H9 (cell line): ENCODE measurements at places on chromosomes 12 and 14.

- no peaks in the 10 kb centered on the region for H3K36me3 ChIP-seq
- no peak overlapping the region for H3K27ac ChIP-seq
- DNase-seq = no peak
- no peak overlapping the region for H3K4me3 ChIP-seq
Measured at GRCh38 chr12:93813972-93814821, 137.0 kb downstream of the CRADD start.

- H3K27me3 ChIP-seq = no peaks in the 10 kb centered on the region
- H3K4me1 ChIP-seq = no peaks in the 10 kb centered on the region; the same call in 1 of the 2 replicates
- H3K4me3 ChIP-seq = peak overlapping the region; percentile 65
Measured at GRCh38 chr14:103104654-103105452, 10.3 kb downstream of the EXOC3L4 start.

- no peak overlapping the region for H3K4me3 ChIP-seq
- H3K27ac ChIP-seq = no peak overlapping the region
- no peak for DNase-seq
- H3K27me3 ChIP-seq = no peaks in the 10 kb centered on the region
Measured at GRCh38 chr12:121238086-121238485, 28.2 kb downstream of the P2RX4 start.

DNA sequence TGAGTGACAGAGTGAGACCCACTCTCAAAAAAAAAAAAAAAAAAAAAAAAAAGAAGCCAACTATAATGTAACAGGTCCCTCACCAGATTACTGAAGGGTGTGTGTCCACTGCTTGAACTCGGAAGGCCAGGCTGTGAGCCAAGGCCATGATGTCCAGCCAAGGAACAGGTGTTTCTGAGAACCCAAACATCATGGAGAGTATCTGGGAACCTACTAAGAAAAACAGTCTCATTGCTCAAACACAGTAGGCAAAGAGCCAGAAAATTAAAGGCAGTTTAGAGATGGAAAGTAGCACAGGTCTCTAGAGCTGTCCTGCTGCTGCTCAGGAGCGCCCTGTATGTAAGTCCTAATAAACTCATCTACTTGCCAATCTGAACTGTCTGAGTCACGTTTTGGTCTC lies 12.5 kb upstream of the MAP4K5 start:
- H3K4me1 ChIP-seq = no peaks in the 10 kb centered on the region
- H3K27ac ChIP-seq = no peak overlapping the region
- H3K4me3 ChIP-seq = no peak overlapping the region
- DNase-seq = no peak

DNA sequence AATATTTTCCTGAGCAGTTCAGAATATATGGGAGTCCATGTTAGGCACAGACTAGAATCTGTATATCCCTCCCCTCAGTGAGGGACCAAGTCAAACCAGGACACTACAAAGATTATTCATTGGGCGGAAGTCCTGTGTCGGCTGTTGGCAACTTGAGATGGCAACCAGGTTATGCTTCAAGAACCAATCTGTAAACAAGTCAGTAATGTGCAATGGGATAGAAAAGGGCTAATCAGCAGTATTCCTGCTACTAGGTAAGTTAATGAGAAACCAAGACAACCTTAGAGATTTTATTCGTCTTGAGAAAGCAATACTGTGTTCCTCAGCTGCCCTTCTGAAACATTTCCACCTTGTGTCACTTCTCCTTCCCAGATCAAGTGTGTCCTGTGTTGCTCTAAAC lies 26.4 kb downstream of the ARG2 start:
- H3K27ac ChIP-seq = no peak overlapping the region
- no peak overlapping the region for H3K4me3 ChIP-seq
- H3K27me3 ChIP-seq = no peaks in the 10 kb centered on the region
- no peak for DNase-seq
- H3K36me3 ChIP-seq = peaks cover 49% of the 10 kb centered on the region

- no peaks in the 10 kb centered on the region; the same call in 2 of the 3 replicates for H3K36me3 ChIP-seq
- DNase-seq = no peak
- H3K4me1 ChIP-seq = no peaks in the 10 kb centered on the region
- H3K4me3 ChIP-seq = no peak overlapping the region
- no peak overlapping the region for H3K27ac ChIP-seq
- H3K27me3 ChIP-seq = no peaks in the 10 kb centered on the region
Measured at GRCh38 chr14:101186992-101187815, 283.7 kb upstream of the RTL1 start.

DNA sequence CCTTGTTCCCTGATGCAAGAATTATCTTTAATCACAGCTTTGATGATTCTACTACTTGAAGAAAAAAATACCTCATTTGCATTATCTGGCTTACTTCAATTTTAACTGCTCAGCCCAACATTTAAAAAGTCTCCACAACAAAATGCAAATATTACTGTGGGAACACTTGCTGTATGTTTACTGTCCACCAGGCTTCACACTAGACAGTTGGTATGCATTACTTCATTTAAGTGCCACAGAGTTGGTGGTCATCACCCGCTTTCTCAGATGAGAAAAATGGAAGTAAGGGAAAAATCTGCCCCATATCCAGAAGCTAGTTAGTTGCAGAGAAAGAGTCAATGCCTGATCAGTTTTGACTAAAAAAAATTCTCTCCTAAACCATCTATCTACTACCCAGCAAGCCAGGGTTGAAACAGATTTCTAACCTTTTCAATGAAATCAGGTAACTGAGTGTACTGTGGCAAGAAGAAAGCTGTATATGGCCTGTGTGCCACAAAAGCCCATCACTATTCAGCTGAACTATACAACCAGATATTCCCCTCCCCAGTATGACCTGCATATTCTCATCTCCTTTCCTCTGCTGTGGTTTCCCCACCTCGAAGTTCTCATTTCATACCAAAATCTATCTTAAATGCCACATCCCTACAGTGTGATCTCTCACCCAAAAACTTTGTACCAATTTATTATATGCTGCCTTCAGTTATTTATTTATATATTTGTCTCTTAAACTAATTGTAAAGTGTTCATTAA lies 90.3 kb downstream of the ATP2B1 start:
- no peaks in the 10 kb centered on the region for H3K36me3 ChIP-seq
- no peak overlapping the region for H3K4me3 ChIP-seq
- DNase-seq = no peak
- H3K27me3 ChIP-seq = no peaks in the 10 kb centered on the region
- no peaks in the 10 kb centered on the region for H3K4me1 ChIP-seq

DNA sequence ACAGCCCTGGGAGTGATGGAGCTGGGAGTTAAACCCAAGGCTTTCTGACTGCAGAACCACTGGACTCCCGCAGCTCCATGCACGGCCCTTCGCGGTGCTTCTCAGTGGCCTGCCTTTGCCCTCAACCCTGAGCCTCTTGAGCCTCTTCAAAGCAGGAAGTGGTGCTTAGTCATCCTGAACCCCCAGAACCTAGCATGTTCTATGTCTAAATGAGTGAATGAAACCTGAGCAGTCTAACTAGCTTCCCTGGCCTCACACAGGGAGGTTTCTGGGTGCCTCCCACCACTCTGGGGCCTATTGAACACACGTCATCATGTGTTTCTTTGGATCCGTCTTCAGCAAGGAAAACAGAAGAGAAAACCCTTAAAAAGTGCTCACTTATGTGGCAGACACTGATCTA lies 117.9 kb upstream of the SFSWAP start:
- no peaks in the 10 kb centered on the region for H3K27me3 ChIP-seq
- H3K4me3 ChIP-seq = no peak overlapping the region
- no peaks in the 10 kb centered on the region; the same call in 1 of the 2 replicates for H3K4me1 ChIP-seq
- DNase-seq = no peak
- H3K27ac ChIP-seq = no peak overlapping the region

GRCh38 chr14:59333668-59334067 lies 131.5 kb downstream of the GPR135 start:
- H3K4me3 ChIP-seq = no peak overlapping the region
- H3K27me3 ChIP-seq = no peaks in the 10 kb centered on the region
- peaks cover 6% of the 10 kb centered on the region for H3K36me3 ChIP-seq
- no peak for DNase-seq

DNA sequence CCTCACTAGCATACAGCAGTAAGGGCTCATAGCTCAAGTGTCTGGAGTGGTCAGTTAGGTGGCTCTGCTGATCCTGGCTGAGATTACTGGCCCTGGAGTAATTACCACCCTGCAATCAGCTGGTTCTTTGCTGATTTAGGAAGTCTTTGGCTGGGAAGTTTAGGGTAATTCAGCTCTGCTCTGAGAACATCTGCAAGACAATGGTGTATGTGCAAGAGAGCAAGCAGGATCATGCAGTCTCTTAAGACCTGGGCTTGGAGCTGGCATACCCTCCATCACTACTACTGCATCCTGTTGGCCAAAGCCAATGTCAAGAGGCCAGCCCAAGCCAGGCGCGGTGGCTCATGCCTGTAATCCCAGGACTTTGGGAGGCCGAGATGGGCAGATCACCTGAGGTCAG lies 159.0 kb downstream of the NDUFA12 start:
- no peak for DNase-seq
- H3K4me3 ChIP-seq = no peak overlapping the region
- no peaks in the 10 kb centered on the region for H3K27me3 ChIP-seq
- H3K27ac ChIP-seq = no peak overlapping the region
- no peaks in the 10 kb centered on the region for H3K36me3 ChIP-seq
- H3K4me1 ChIP-seq = peaks cover 3% of the 10 kb centered on the region; the same call in 1 of the 2 replicates

DNA sequence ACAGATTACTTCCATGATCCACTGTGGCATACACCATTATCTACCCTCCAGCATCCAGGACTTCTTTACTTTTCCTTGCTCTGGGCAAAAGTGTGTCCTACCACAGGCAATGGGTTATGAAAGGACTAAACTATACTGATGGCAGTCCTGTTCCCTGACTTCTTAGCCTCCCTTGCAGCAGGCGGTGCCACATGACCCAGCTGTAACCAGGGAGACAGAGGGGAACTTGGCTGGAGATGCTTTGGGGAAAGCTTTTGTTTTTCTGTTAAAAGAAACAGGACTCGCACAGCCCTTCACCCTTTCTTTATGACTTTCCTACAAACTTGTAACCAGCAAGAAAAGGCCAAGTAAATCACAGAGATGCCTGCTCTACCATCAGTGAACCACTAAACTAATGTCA lies 394.4 kb downstream of the PCNX1 start:
- no peak for DNase-seq
- H3K4me3 ChIP-seq = no peak overlapping the region
- H3K4me1 ChIP-seq = no peaks in the 10 kb centered on the region

DNA sequence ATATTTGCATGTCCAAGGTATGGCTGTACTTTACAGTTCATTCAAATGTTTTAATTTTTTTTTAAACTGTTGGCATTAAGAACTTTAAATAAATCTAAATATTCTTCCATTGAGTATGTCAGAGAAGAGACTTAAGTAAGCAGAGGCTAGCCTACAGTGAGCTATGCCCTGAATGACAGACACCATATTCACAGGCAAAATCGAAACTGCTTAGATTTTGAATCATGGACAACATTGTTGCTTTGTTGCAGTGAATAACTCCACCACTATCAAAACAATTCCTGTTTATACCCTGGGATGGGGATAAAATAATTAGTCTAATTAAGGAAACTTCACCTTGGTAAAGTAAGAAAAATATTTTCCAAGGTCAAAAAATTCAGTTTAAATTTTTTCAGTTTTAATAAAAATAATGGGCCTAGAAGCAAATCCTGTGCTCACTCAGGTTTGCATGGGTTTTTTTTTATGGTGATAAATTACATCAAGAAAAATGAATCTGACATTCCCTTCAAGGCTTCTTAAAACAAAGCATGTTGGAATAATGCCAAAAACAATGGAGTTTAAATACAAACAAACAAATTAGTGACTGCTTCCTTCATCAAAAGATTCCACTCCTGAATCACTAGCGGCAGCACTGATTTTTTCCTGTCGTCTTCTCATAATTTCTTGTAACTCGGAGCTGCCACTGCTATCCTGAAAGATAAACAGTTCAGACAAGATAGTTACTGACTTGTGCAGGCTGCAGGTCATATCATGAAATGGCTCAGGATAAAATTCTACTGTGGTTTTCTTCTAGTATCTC lies 168.2 kb downstream of the EPS8 start:
- no peak overlapping the region for H3K4me3 ChIP-seq
- no peak for DNase-seq
- no peaks in the 10 kb centered on the region for H3K4me1 ChIP-seq
- peaks cover 7% of the 10 kb centered on the region; the same call in 2 of the 3 replicates for H3K36me3 ChIP-seq
- H3K27me3 ChIP-seq = no peaks in the 10 kb centered on the region

DNA sequence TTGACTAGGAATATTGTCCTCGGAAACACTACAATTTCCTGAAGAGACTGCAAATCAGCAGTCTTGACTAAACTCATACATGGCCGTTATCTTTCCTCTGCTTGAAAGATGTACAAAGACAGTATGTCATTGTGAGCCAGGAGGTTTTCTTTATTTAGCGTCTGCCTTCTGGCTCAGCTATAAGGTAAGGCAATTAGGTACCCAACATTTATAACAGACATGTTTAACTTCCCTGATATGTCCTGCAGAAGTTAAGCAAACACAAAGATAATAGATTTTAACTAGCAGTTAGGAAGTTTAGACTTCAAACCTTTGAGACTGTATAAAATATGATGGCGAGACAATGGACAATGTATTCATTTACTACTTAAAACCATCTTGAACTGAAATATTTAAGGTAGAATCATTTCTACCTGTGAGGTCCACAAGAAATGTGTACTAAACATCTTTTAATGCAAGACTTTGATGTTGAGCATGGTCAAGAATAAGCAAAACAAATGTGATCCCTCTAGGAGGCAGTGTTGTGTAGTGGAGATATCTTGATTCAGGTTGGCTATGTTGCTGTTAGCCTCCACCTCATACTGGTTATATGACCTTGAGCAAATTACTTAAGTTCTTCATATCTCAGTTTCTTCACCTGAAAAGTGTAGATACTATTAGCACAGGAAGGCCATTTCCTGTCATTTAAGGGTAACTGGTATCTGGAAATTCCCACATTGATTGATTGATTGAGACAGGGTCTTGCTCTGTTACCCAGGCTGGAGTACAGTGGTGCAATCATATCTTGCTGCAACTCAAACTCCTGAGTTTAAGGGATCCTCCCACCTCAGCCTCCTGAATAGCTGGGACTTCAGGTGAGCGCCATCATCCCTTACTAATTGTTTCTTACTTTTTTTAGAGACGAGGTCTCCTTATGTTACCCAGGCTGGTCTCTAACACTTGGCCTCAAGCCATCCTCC lies 96.3 kb upstream of the EEA1 start:
- DNase-seq = no peak
- H3K4me3 ChIP-seq = no peak overlapping the region

- H3K36me3 ChIP-seq = no peaks in the 10 kb centered on the region
- no peaks in the 10 kb centered on the region for H3K4me1 ChIP-seq
- H3K27ac ChIP-seq = no peak overlapping the region
Measured at GRCh38 chr14:63296060-63296563, 22.6 kb downstream of the GPHB5 start.

DNA sequence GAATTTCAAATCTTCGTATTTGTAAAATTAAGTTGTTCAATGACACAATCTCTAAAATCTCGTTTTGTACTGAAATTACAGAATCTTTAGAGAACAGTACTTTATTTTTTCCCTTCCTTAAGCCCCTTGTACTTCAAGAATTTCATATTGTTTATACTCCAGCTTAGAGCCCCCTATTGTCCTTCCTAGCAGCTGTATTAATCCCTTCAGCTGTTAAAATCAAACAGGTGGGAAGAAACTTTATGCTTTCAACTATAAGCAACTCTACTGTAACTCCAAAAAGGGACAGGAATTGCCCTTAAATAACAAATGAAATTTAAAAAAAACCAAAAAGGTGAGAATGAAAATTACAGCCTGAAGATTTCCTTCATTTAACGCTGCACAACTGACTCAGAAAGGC lies 1.7 kb downstream of the NACA start:
- DNase-seq = no peak
- H3K4me3 ChIP-seq = peak overlapping the region; percentile 99
- peaks cover 10% of the 10 kb centered on the region for H3K4me1 ChIP-seq
- peaks cover 77% of the 10 kb centered on the region for H3K36me3 ChIP-seq

- H3K36me3 ChIP-seq = peaks cover 4% of the 10 kb centered on the region
- no peak overlapping the region for H3K27ac ChIP-seq
- H3K4me1 ChIP-seq = no peaks in the 10 kb centered on the region; the same call in 1 of the 2 replicates
- H3K27me3 ChIP-seq = no peaks in the 10 kb centered on the region
Measured at GRCh38 chr12:40769846-40770245, 77.6 kb downstream of the CNTN1 start.
